ENCODE measurements at places on chromosomes 3 and 15. TPM values are rescaled to one million over a fixed set of nuclear protein-coding genes. Genes with fewer than 3 reads are reported as not detected.

DNA sequence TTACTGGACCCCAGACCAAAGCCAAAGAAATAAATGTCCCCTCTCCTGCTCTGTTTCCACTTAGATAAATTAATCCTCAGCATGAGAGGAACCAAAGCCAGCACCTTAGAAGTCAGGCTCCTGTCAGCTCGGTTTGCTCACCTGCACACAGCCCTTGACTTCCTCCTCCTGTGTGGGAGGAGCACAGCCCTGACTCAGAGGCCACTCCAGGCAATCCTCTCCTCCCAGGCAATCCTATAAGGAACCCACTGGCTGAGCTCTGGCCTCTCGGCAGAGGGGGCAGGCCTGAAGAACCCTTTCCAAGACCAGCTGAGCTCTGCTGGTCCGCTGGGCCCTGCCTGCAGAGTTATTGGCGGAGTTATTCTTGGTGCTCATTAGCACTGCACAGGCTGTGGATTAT lies 30.8 kb downstream of the LIPC start:
- no peak for DNase-seq

DNA sequence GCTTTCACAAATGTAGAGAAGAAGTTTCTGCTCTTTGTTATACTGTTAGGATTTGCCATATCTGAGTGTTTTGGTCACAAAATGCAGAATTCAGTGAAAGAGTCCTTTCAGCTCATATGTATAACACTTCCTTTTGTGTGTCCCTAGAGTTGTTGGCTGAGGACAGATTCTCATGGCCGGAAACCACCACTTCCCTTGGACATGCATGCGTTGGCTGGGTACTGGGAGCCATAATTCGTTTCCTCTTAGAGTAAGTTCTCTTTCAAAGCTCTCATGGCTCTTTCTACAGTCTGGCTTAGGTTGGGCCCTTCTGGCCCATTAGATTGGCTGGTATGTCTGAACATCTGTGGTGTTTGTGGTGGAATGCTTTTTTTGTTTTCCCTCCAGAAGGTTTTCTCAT lies 298.5 kb downstream of the DIPK2A start:
- DNase-seq = peak; percentile 53

- DNase-seq = peak; percentile 85
Observed at GRCh38 chr3:126259411-126260391, 79.3 kb upstream of the ALDH1L1 start.

DNA sequence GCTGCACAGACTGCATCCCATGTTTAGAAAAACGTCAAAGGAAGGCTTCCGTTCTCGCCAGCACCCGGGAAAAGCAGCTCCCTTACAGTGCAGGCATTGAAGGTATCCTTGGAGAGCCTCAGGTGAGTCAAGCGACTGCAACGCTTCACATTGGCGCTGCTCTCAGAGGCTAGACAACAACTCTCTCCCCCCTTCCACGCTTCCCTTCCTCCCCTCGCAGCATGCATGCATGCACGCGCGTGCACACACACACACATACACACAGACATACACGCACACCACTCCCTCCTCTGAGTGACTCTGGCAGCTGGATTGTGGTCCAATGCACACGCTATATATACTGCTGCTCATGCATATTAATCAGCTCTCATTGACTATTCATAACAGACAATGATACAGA lies 191.1 kb downstream of the PDZRN3 start:
- DNase-seq = no peak

DNA sequence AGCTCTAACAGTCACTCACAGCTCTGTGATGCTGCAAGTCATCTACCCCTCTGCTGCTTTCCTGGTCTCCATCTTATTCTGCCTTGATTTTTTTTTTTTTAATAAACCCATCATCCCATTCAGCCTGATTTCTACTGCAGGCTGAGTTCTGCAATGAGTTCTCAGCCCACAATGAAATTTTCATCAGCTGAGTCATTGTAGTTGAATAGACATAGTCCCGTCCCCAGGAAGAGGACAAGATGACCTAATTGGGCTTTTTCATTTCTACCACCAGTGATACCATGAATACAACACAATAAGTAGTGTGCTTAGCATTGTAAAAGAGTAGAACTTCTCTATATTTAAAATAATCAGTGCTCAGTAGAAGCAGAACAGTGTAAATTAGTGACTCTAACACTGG lies 59.3 kb downstream of the C3orf85 start:
- DNase-seq = no peak

DNA sequence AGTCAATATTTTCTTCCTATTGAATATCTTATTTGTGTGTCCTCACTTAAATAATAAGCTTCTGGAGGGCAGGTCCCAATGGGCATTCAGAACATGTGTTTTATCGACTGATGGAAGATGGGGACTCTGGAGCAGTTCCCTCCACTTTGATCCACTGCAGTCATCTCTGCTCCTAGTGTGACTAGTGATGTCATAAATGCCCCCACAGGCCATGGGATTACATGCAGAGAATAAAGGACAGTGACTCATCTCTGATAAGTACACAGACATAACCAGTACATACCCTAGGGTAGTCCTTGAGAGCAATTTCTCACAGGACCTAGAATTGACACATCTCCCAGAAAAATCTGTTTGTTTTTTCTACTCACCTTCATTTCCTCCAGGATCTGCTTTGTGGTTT lies 49.4 kb upstream of the FMN1 start:
- no peak for DNase-seq

Gene SLC38A3
- not detected for polyA plus RNA-seq

DNA sequence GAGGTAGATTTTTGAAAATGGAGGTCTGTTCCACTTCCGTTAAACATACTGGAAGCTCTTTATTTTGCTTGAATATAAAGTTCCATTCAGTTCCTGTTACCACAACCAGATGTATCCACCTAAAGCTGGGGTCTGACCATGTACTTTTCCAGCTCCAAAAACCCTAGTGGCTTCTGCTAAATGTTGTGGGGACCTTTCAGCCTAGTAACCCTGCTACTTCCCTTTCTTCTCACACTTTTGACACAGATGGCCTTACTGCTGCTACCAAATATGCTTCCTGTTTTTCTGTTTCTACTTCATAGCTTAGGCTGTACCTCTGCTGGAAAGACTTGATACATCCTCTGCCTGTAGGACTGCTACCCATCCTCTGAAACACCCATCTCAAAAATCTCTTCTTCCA lies 87.8 kb downstream of the COL6A6 start:
- DNase-seq = no peak

DNA sequence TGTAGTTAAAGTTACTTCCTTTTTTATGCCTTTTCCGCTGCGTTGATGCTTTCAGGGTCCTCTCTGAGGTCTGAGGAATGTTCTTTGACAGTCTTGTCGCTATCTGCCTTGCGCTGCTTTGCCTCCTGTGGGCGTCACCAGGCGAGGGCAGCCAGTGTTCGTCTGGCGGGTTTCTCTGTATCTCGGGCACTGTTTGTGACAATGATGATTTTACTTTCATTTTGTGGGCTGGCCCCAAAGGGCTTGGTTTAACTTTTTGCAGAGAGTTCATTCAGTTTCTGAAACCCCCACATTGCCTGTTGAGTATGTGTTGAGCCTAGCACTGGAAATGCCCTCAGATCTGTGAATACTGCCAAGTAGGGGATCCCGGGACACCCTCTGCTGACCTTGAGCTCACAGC lies 24.6 kb upstream of the SACM1L start:
- no peak for DNase-seq

DNA sequence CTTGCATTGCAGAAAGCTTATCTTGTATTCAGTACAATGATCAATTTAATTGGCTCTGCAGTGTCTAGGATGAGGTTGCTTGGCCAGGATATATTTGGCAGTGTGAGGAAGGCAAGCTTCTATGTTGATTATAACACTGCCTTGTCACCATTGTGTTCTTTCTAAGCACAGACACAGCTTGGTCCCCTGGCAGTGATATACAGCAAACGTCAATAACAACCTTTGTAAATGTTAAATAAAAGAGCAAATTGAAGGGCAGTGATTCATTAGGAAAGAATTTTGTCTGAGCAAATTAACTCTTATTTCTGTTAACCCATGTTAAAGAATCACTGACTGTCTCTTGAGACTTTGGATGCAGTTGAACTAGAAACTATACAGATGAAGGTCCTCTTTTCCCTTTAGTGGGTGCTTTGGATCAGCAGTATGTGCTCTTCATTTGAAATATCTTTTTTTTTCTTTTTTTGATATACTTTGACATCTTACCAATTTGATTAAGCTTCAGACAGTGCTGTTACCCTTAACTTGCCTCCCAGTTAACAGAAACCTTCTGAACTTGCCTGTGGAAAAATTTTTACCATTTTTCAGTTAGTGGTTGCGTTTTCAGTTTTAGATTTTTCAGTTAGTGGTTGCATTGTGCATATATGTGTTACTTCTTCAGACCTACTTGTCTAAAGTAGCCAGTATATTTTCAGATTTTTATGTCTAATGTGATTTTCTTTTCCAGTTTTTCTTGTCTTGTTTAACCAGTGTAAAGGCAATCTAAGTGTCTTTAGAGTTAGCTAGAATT lies 199.8 kb downstream of the TCF12 start:
- no peak for DNase-seq

Gene CTXN2
- 0.13 TPM for polyA plus RNA-seq

GRCh38 chr15:65330934-65331645 lies 26.6 kb downstream of the RNU5B-1 start:
- DNase-seq = no peak

GRCh38 chr3:101842245-101842934 lies 6.9 kb upstream of the NFKBIZ start:
- DNase-seq = no peak

GRCh38 chr3:108713816-108714215 lies 43.4 kb downstream of the RETNLB start:
- DNase-seq = no peak

- DNase-seq = no peak
Observed at GRCh38 chr15:42175671-42176070, 19.2 kb upstream of the PLA2G4F start.

GRCh38 chr3:157127831-157128767 lies 31.8 kb downstream of the CCNL1 start:
- DNase-seq = peak; percentile 69

GRCh38 chr3:104908761-104909160 lies 457.9 kb upstream of the ALCAM start:
- no peak for DNase-seq

GRCh38 chr3:171365489-171365888 lies 94.7 kb downstream of the TNIK start:
- no peak for DNase-seq

DNA sequence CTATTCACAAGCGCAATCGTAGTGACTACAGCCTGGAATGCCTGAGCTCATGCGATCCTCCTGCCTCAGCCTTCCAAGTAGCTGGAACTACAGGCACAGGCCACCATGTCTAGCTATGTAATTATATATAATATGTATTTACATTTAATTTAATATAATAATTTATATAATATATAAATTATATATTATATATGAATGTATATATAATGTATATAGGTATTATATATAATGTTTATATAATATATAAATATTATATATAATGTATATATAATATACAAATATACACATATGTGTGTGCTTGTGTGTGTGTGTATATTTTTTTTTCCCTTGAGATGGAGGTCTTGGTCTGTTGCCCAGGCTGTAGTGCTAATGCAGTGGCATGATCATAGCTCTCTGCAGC lies 27.6 kb upstream of the ULK4 start:
- no peak for DNase-seq

Gene C15orf62
- polyA plus RNA-seq = not detected

DNA sequence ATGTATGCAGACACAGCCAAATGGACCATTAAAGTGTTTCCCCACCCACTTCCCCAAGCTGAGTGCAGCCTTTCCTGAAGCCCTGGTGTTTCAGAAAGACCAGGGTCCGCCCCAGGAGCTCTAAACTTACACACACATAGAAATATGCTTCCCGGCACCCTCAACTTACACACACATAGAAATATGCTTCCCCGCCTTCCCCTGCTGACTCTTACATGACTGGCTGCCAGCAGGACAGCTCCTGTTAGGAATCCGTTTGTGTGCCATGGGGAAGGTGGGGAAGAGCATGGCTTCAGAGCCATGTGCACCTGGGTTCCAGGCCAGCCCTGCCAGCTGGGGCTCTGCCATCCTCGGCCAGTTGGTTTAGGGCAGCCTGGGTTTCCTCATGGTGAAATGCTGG lies 3.6 kb downstream of the CLEC3B start:
- DNase-seq = no peak

GRCh38 chr3:187926620-187927019 lies 181.4 kb upstream of the BCL6 start:
- no peak for DNase-seq

GRCh38 chr3:65595222-65596028 lies 443.3 kb downstream of the MAGI1 start:
- DNase-seq = no peak

- no peak for DNase-seq
Observed at GRCh38 chr15:33616475-33616874, 305.7 kb downstream of the RYR3 start.

DNA sequence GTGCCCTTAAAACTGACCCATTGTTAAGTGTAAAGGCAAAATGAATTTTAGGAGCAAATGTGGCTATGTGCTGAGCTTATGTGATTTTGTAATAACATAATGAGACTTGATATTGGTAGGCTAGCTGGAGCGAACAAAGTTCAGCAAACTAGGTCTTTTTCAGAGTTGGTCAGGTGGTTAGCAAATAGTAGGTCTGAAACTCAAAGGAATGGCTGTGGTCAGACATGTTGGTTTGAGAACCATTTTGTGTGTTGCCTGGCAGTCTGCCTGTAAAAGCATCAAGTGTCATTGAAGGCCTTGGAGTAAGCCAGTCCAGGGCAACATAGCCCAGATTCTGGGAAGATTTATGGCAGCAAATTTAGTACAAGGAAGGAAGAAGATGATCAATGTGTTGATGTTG lies 16.4 kb downstream of the FBXO22 start:
- DNase-seq = no peak

Gene GOLGA8H
- polyA plus RNA-seq = 0.36 TPM

DNA sequence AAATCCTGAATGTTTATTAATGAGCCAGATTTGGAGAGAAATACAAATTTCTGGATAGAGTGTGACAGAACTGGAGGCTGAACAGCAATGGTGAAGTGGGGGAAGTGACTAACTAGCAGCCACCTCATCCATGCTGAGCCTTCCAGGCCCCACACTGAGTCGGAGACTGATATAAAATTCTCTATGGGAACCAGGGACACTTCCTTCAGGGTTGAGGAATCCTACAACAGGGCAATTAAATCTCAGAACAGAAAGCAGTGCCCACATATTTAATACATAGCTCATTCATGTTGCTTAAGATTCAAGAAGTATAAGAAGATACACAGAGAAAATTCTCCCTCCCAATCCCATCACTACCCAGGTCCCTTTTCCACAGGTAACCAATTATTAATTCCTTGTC lies 49.3 kb downstream of the HACD2 start:
- DNase-seq = no peak

DNA sequence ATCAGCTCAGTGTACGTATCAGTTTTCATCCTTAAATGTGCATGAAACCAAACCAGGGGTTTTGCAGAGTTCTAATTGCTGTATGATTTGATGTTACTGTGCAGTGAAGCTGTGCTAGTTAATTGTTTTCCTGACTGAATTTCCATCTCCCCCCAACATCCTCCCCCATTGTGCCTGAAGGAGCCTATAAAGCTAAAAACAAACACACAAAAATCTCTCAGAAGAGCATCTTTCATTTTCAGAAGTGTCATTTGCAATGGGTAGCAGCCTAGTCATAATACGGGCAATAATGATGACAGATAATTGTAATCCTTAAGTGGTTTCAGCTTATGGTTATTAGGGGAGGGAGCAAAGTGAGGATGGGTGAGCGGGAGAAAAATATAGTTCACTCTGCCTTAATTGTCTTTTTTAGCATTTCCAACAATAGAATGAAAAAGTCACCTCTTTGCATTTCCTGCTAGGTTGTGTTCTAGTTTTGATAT lies 207.9 kb upstream of the TBL1XR1 start:
- DNase-seq = no peak

- peak; percentile 79 for DNase-seq
Observed at GRCh38 chr3:99846477-99847160, 29.0 kb downstream of the CMSS1 start.

- DNase-seq = no peak
Observed at GRCh38 chr3:30613133-30613825, 6.9 kb downstream of the TGFBR2 start.
